Choroid plexus epithelial cell (primary cell): ENCODE measurements at places on chromosomes 1 and 21.

GRCh38 chr21:36202726-36203602 lies 46.3 kb downstream of the DOP1B start:
- DNase-seq = no peak

DNA sequence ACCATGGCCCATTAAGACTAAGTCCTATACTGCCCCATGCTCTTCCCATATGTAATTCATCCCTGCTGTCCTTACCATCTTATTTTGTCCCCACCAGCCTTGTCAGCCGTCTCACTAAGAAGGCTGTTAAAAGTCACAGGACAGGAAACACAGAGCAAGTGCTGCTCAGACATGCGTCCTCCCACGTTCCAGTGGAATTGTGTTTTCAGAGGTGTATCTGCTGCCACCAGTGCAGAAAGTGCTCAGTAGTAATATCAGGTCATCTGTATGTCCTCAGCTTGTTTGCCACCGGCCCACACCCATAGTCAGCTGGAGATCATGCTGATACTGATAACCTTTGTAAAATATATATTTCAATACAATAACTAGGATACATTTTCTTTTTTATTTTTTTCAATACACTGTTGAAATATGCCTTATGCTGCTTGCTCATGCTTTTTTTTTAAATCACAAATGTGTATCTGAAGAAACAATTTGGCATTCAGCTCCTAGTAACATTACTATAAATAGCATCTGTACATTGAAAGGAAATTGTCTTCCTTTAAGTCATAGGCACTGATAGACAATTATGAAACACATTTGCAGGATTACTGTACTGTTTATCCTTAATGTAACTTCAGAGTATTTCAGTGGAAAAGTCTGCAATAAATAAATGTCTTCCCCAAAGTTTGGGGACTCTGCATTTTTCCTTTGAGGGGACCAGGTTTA lies 156.9 kb downstream of the EDEM3 start:
- peak; percentile 46 for DNase-seq

GRCh38 chr1:90936731-90937130 lies 85.1 kb downstream of the ZNF644 start:
- no peak for DNase-seq

DNA sequence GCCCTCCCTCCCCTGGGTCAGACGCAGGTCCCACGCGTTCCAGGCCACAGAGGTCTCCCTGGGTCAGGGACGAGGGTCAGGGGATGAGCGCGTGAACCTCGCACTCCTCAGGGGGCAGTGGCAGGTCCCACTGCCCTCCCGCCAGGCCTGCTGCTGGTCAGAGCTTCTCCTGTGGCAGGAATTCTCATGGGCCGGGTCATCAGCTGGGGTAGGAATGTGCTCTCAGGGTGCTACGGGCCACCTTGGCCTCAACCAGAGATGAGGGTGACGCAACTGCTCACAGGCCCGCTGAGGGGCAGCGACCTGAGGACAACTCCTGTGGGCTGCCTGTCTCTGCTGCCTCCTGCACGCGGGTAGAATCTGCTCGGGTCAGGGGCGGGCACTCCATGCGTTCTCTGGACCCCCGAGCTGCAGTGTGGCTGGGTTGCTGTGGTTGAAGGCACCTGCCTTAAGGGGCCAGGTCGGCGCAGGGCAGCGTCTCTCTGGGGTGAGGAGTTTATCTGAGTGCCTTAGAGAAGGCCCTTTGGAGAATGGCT lies 128.8 kb downstream of the PRDM16 start:
- DNase-seq = no peak

GRCh38 chr1:34721646-34722355 lies 33.0 kb upstream of the GJB5 start:
- no peak for DNase-seq

GRCh38 chr1:210315529-210315928 lies 13.2 kb upstream of the HHAT start:
- no peak for DNase-seq

DNA sequence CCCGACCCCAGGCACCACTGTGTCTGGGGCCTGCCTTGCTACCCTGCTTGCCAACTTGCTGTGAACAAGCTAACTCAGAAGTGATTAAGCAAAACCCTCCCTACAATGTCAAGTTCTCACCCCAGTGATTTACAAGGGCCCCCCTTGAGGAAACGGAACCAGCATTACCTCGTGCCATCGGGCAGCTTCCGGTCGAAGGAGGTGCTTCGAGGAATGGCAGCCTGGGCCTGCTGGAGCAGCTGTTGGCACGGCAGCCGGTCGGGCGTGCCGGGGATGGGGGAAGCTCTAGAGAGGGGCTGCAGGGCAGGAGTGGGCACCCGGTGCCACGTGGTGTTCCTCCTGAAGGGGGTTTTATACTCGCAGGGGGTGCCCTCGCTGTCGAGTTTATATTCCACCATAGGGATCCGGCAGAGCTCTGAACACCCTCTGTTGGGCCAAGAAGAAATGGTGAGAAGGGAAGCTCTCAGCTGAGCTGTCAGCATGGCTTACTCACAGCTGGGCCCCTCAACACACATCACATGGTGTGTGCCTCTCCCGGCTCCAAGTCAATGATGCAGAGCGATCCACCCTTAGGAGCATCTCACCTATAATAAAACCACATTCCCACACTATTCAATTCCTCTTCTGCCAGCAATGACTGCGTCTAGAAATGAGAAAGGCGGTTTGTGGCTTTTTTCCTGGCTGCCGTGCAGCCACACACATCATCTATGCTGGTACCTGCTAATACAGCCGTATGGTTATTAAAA lies 184.4 kb downstream of the SIPA1L2 start:
- no peak for DNase-seq

DNA sequence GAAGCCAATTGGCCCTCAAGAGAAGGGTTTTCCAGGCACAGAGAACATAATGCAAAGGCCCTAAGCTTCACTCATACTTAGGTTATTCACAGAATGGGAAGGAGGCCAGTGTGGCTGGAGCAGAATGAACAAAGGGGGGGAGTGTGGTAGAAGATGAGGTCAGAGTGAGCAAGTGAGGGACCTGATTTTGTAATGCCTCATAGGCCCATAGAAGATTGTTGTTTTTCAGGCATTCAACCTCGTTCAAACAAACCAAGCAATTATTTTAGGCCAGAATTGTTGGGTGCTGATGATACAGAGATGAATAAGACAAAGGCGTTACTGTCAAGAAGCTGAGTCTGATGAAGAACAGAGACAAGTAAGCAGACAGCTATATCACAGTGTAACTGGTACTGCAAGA lies 54.5 kb upstream of the RAP1A start:
- peak; percentile 85 for DNase-seq

DNA sequence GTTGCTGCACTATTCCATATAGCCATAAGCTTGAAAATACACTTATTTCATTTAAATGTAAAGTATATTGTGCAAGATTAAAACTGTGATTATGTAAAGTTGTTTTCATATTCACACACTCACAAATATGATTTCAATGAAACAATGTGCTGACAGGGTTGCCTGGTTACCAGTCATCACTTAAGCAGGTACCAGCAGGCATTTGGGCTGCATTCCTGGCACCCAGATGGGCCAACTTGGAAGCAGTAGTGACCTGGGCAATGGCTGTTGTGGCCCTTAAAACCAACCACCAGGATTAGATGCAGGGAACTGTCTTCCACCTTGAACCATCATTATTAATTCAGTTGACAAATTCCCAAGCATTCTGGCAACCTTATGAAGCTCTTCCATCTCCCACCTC lies 45.0 kb upstream of the RASAL2 start:
- no peak for DNase-seq

DNA sequence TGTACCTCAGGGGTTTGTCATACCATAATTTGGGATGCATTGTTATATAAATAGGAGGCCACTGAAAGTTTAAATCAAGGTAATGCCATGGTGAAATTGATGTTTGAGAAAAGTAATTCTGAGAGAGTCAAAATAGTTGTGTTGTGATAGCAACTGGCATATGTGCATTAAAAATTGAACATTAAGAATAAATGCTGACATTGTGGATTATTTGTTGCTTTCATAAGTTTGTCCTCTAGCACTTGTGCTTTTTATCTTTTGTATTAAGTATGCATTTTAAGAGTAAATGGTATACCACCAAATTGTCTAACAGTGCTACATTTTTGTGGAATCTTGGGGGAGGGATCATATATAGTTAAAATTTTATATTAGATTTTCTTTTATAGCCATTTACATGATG lies 275.9 kb upstream of the CACYBP start:
- DNase-seq = no peak

DNA sequence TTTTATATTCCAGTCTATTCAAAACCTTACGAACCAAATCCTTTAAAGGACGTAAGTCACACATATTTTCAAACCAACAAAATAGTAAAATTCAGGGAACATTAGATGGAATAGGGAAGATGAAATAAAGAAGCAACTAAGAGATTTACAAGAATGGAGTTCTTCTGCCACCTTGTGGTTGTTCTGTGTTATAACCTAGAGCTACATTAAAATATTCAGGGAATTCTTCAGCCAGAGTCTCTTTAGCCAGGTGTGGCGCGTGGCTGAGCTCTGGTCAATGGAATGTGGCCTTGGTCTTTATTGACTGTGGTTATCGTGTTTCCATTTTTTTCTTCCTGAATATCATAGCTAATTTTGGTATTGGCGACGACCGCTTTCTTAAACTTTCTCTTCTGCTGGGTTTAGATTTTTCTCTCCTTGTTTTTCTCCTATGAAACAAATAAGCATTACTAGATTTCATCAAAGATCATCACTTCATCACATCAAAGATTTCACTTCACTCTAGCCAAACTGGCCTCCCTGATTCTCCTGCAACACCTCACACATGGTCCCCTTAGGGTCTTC lies 221.3 kb downstream of the MRPL39 start:
- peak; percentile 86 for DNase-seq

DNA sequence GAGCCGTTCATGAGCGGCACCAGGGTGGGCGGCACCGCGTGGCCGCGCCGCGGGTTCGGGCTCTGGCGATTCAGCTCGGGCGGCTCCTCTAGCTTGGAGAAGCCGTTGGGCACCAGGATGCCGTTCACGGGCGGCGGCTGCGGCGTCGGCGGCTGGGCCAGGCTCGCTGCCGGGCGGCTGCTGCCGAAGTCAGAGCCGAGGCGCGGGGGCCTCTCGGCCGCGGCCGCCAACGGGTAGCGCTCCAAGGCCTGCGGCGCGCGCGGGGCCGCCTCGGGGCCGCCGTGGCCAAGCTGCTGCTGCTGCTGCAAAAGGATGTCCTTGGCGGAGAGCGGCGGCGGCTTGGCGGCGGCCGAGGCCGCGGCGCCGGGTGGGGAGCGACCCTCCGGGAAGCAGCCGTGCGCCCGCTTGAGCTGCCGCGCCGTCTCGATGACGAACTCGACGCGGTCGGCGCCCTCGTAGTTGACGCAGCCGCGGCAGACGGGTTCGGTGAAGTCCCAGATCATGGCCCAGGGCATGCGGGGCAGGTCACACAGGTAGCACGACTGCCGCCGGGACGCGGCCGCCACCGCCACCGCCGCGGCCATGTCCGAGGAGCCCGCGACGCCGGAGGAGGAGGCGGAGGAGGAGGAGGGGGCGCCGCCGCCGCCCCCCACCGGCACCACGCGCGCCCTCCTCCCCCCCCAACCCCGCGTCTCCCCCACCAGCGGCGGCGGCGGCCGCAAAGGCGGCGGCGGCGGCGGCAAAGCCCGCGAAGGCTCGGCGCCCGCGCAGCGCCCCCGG lies 877 bp downstream of the IRF2BP2 start:
- DNase-seq = peak; percentile 77

GRCh38 chr1:165408518-165408917 lies 36.4 kb downstream of the RXRG start:
- peak; percentile 30 for DNase-seq

DNA sequence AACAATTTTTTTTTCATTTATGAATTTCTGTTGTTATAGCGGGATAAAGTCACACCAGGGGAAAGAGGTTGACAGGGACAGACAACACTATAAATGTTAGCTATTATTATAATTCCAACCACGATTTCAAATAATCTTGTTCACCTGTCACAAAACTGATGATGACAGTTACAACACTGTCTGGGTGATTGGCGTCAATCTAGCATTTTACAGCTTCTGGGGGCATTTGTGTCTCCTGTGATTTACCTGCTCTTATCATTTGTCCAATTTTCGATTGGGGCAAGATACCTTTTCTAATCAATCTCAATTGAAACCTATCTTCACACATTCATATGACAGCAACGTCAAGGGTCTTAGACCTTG lies 44.6 kb upstream of the LYST start:
- DNase-seq = no peak

- DNase-seq = no peak
Observed at GRCh38 chr21:30480145-30480544, at the start of gene KRTAP19-1. TSS of gene KRTAP19-1 (minus strand) at chr21:30480367. CDS start at chr21:30480317, 50 bp downstream.

DNA sequence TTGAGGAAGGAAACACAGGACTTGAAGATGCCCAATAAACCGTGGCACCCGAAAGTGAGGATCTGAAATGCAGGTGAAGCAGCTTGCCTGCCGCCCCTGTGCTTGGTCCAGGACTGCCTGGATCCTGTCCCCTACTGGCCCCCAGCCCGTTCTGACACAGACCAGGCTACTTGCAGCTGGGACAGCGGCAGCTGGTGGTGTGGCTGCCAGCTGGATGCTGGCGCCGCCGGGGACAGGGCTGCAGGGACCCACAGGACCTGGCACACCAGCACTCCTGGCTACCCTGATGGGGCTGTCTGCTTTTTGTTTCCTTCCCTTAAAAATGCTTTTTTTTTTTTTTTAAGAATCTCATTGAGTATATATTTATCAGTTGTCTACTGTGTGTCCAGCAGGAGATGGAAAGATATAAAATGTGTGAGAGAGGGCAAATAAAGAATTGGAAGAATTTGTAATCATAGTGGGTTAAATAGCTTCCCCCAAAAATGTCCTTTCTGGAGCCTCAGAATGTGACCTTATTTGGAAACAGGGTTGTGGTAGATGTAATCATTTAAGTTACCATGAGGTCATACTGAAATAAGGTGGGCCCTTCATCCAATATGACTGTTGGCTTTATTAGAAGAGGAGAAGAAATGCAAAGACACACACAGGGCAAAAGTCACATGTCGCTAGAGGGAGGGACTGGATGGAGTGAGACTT lies 165.6 kb downstream of the DSCAM start:
- no peak for DNase-seq

GRCh38 chr1:109290998-109291397 lies 8.1 kb upstream of the PSRC1 start:
- DNase-seq = no peak

GRCh38 chr1:51997974-51998382 lies 7.5 kb upstream of the RAB3B start:
- no peak for DNase-seq

DNA sequence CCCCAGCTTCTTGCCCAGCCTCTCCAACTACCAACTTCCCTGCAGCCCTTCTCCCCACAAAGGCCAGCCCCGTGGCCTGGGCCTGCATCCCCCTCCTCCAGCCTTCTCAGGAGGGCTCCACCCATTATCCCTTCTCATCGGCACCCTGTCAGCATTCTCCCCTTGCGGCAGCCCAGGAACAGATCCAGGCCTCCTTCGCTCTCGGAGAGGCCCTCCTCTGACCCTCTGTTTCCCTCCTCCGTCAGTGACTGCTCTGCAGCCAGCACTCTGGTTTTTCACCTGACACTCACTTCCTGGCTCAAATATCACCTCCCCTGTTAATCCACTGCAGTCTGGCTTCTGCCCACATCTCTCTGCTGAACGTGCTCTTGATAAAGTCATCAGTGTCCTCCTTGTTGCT lies 17.5 kb downstream of the ADGRB2 start:
- no peak for DNase-seq

- no peak for DNase-seq
Observed at GRCh38 chr1:238196516-238196915, 305.8 kb upstream of the ZP4 start.

- DNase-seq = peak; percentile 53
Observed at GRCh38 chr1:100130552-100131077, 2.1 kb downstream of the SASS6 start.

- DNase-seq = peak; percentile 30
Observed at GRCh38 chr1:108051631-108052377, 86.8 kb upstream of the VAV3 start.

GRCh38 chr1:161082996-161083747 lies 6.2 kb downstream of the NECTIN4 start:
- peak; percentile 98 for DNase-seq
